ENCODE measurements at places on chromosomes 5 and 9. TPM values are rescaled to one million over a fixed set of nuclear protein-coding genes. Genes with fewer than 3 reads are reported as not detected.

The LRRC26 gene
- total RNA-seq, result not detected

The ABLIM3 gene
- 24.9 TPM for total RNA-seq

The HMMR gene
- total RNA-seq, result 0.86 TPM

The PAPPA gene
- total RNA-seq, result 23.4 TPM

The ADAM19 gene
- 4.9 TPM for total RNA-seq

Measured in bronchial smooth muscle cell (primary cell).